ENCODE measurements at places on chromosomes 1 and 21.

GRCh38 chr1:25502957-25503356 is 40.4 kb upstream of the LDLRAP1 start:
- no peak for DNase-seq

- no peak for DNase-seq
These were observed 74.8 kb downstream of the ETS2 start for GRCh38 chr21:38880577-38880966.

DNA sequence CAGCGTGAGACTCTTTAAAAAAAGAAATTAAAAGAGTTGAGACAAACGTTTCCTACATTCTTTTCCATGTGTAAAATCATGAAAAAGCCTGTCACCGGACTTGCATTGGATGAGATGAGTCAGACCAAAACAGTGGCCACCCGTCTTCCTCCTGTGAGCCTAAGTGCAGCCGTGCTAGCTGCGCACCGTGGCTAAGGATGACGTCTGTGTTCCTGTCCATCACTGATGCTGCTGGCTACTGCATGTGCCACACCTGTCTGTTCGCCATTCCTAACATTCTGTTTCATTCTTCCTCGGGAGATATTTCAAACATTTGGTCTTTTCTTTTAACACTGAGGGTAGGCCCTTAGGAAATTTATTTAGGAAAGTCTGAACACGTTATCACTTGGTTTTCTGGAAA is 31.2 kb downstream of the IFNAR1 start:
- no peak for DNase-seq

DNA sequence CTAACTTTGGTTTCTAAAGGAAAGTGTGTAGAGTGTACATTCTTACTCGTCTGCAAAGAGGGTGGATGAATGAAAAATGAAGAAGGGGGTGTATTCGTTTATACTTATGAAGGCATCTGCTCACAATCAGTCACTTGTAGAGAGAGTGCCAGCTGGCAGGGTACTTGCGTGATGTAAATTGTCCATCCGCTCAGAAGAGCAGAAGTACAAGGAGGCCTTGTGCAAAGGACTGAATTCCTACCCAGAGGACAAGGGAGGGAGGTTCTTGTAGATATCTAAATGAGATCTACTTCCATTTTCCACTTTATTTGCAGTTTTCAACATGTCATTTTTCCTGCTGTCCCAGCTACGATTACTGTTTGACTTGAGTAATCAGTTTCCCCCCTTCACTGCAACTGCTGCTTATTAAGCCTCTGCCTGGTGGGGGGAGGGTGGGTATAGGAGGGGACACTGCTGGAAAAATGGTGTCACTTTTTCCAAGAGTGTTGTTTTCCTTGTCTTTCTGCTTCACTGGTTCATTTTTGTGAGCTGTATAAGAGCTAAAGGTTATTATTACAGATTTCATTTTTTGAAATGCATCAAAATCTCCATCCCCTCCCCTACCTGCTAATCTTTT is 67.3 kb downstream of the LAMC1 start:
- DNase-seq, result no peak

DNA sequence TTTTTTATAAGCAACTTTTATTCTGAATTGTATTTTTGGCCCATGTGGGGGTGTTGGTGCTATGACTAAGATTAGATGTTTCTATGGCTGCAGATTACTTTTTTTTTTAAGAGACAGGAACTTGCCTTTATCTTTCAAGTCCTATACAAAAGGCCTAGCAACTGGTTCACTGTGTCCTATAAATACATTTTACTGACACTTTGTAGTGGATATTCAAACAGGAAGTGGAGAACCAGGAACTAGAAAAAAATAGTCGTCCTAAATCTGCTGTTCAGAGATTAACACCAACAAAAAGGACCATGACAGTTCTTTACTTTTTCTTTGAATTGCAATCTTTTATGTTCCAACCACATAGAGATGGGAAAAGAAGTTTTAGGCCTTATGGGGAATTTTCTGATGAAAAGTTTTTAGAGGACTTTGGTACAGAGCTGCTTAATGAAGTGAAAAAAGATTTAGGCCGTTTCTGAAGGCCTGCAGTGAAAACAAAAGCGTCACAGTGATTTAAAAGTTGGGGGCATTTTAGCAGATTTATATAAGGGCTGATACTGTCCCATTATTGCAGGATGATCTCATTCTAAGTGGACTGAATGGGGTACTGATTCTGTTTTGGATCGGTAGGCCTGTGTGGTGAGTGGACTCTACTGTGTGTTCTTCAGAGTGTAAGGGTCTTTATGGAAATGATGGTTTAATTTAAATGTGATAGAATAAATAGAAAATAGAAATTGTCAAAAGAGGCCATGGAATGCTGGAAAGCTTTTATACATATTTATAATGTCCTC is 136.4 kb upstream of the DEPDC1 start:
- DNase-seq, result no peak

GRCh38 chr1:7988576-7988975 is 27.1 kb downstream of the PARK7 start:
- DNase-seq, result no peak

DNA sequence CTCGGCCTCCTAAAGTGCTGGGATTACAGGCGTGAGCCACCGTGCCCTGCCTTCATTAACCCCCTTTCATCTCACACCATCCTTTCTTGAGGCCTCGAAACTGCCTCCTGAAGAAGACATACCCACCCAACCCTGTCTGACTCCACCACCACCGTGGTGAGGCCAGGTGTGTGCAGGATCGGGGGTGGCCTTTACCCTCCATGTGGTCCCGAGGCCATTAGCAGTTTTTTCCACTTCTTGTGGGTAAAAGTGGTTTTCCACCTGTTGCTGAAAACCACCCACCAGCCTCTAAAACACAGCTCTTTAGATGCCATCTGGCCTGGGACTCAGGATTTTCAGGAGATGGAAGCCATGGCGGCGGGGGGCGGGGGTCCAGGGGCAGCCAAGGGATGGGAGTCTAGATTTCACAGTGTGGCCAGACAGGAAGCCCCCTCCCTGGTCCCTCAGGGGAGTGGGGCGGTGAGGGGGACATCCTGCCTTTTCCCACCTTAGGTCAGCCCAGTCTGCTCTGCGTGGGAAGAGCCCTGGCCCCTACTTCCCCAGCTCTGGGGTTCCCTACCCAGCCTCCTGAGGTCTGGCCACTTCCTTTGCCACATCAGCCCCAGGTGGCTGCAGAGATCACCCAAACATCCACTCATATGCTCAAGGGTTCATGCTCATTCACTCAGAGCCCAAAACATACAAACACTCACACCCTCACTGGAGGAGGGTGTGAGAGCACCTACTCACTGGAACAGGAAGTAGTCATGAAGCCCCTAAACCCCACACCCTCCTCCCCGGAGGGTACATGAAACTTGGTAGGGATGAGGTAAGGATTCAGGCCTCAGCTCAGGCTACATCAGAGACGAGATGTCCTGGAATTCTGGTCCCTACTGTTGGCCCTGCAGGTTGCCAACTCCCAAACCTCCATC is 2.3 kb downstream of the FGR start:
- DNase-seq, result no peak

DNA sequence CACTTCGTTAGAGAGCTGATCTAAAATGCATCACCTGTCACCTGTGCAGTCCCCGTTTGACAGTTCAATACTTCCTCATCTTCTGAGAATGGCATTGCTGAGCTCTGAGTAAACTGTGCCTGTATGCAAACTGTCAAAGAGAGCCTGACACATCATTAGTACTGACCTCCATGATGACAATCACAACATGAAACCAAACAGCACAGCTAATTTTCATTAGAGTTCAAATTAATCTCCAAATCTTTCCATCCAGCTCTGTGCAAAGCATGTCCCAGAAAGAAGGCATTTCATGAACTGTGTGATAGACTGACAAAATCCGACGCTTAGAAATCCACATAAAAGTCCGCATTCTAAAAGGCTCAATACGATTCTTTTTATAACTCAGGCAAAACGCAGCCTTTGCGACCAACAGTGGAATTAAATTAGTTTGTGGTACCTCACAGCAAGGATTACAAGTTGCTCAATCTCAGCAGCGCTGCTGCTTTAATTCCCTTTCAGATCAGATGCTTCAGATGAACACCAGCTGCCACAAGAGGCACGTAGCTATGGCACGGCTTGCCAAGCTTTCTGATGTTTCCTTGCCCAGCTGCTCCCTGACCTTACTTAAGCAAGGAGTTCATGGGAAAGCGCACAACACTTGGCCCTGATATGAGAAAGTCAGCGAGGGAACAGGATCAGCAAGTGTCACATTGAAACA is 765.5 kb upstream of the PRMT6 start:
- DNase-seq, result no peak

DNA sequence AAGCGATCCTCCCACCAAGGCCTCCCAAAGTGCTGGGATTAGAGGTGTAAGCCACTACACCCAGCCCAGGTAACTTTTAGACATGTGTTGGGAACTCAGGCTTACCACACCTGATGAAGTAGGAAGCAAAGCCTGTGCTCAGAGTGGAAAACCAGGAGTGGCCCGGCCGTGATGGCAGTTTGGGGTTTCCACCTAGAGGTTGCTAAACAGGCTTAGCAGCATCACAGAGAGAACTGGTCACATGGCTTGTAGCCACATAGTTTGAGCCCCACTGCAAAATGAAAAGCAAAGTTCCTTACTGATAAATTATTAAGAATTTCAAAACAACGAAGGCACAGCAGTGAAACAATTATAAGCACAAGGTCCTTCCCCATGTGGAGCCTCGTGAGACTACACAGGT is 142.6 kb upstream of the CXADR start:
- DNase-seq, result no peak

All from right renal cortex interstitium (tissue), 3 donors.